ENCODE measurements at places on chromosomes 3 and 15.

DNA sequence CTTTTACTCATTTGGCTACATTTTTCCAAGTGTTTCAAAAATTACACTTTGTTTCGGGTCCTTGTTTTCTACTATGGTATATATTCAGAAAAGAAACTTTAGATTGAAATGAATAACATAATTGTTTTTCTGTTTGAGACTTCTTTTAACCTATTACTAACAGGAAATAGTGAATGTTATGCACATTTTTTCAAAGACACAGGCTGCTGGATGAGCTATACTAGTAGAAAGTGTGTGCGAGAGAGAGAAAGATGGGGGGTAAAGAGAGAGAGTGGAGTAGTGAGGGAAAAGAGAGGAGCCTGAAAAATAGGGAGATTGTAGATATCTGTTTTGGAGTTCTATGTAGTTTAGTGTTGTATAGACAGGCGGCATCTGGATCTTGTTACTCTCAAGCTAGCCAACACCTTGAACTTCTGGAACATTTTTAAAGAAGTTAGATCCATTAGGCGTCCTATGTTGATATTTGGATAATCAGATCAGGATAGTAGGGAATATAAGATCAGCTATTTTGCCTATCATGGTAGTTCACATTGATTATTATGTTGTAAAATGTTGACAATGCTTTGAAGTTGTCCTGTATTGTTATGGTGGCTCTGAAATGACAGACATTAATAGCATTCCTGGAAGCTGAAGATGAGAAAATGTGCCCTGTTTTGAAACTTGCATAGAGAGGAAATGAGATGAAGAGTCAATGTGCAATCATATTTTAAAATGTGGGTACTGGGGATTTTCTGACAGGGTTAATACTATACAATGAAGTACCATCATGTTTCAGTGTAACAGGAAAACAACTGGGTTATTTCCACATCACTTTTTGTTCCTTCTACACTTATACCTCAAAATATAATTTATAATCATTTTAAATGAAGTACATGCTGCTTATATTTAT lies 2.6 kb downstream of the RBMS3 start:
- DNase-seq: no peak

GRCh38 chr15:88865498-88866099 lies 29.7 kb downstream of the HAPLN3 start:
- DNase-seq: no peak

DNA sequence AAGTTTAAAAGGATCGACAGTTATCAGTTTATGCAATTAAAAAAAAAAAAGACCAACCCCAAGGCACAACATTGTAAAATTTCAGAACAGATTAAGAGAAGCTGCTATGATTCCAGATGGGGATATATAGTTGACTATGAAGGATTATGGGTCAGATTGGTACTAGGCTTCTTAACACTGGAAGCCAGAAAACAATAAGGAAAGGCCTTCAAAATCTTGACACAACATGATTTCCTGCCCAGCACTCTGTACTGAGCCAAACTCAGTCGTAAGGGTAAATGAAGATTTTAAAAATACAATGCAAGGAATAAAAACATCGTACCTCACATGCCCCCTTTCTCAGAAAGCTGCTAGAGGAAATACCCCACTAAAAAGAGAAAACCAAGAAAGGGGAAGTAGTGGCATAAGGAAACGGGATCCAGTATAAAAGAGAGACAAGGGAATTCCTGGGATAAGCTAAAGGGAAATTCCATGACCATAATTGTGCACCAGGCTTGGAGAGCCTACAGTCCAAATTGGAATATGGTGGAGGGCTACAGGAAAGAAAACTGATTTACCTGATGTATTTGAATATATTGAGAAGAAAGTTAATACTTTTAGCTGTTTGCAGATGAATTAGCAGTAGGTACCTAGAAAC lies 27.9 kb downstream of the PIAS1 start:
- no peak for DNase-seq

GRCh38 chr3:126208606-126209256 lies 28.3 kb upstream of the ALDH1L1 start:
- peak; percentile 74 for DNase-seq

GRCh38 chr3:155496206-155496605 lies 202.7 kb upstream of the STRIT1 start:
- DNase-seq: no peak

GRCh38 chr3:7271631-7272030 lies 410.7 kb downstream of the GRM7 start:
- no peak for DNase-seq

DNA sequence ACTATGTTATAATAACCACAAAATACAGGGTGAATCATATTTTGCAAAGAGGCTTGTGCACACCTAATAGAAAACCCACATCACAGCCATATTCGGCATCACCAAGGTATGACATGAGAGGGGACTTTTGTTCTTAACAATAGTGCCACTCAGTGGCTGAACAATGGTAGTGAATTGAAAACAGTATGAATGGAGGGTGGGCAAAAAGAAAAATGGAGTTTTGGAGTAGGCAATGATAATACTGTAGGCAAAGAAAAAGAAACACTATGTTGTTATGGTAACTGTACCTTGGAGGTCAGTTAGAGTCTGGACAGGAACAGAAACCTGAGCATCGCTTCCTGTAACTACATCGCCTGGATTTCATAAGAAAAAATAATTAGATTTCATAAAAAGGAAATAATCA lies 348.6 kb downstream of the PLCL2 start:
- DNase-seq: no peak

DNA sequence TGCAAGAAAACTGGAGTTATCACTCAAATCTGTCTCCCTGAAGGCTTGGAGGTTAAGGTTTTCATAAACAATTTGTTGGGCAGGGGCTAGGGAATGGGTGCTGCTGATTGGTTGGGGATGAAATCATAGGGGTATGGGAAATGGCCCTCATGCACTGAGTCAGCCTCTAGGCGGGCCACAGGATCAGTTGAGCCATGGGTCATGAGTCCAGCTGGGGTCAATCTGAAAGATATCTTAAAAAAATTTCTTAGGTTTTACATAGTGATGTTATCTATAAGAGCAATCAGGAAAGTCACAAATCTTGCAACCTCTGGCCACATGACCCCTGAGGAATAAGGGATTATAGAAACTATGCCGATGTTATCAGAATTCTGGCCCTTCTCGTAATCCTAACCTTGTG lies 491.7 kb downstream of the ZIC1 start:
- DNase-seq: no peak

DNA sequence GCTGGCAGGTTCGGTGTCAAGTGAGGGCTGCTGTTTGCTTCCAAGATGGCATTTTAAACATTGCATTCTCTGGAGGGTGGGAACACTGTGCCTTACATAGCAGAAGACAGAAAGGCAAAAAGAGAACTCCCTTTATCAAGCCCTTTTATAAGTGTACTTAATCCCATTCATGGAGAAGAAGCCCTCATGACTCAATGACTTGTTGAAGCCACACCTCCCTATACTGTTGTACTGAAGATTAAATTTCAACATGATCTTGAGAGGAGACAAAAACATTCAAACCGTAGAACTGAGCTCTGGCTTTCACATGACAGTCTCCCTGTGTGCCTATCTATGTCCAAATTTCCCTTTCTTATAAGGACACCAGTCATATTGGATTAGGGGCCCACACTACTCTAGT lies 443.4 kb upstream of the CDIN1 start:
- DNase-seq: no peak

DNA sequence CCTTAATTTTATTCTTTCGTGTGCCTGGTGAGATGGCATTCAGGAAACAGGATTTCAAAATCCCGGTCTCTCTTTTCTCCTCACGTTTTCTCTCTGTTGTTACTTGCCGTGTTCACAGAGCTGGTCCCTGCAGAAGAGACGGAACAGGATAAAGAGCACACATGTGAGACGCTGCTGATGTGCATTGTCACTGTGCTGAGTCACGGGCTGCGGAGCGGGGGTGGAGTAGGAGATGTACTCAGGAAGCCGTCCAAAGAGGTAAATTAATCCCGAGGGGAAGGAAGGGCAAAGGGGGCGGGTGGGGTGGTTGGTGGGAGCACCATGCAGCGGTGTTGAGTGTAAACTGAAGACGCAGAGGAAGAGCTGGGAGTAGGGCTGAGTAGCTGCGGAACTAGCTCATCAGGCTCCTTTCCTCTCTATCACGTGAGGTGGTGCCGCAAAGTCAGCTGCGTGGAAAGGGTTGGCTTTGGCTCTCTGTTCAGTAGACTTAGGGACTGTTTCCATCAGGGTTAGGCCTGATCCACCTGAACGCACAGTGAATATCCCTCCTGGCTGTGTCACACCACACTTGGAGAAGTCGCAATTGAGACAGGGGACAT lies 164.8 kb upstream of the BHLHE40 start:
- peak; percentile 72 for DNase-seq

GRCh38 chr15:39285663-39286062 lies 295.2 kb upstream of the THBS1 start:
- no peak for DNase-seq

GRCh38 chr3:98814817-98815420 lies 51.8 kb downstream of the ST3GAL6 start:
- DNase-seq: no peak

- no peak for DNase-seq
Measured at GRCh38 chr3:153291059-153291685, 129.1 kb downstream of the RAP2B start.

All from Right ventricle myocardium inferior (tissue), 1 donor.